ENCODE measurements at places on chromosomes 4 and X.

DNA sequence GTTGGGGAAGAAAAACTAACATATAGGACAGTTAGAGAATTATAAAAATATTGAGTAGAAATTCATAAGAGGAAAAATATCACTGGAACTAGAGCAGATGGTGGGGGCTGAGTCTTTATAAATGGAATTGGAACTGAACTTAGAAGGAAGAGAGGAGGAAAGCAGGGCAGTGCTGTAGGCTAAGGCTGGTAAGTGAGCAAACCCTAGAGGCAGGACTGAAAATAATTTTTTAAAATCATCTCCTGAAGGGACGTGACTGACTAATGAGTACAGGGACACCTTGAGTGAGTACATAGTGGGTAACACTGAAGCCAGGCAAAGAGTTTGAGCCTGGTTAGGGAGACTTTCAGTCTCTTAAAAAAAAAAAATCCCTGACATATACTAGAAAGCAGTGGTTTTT, 63.3 kb downstream of the GALNT7 start:
- peak; percentile 82 for DNase-seq

- DNase-seq, result peak; percentile 5
Measured at GRCh38 chrX:53678667-53679066, 7.9 kb downstream of the HUWE1 start.

DNA sequence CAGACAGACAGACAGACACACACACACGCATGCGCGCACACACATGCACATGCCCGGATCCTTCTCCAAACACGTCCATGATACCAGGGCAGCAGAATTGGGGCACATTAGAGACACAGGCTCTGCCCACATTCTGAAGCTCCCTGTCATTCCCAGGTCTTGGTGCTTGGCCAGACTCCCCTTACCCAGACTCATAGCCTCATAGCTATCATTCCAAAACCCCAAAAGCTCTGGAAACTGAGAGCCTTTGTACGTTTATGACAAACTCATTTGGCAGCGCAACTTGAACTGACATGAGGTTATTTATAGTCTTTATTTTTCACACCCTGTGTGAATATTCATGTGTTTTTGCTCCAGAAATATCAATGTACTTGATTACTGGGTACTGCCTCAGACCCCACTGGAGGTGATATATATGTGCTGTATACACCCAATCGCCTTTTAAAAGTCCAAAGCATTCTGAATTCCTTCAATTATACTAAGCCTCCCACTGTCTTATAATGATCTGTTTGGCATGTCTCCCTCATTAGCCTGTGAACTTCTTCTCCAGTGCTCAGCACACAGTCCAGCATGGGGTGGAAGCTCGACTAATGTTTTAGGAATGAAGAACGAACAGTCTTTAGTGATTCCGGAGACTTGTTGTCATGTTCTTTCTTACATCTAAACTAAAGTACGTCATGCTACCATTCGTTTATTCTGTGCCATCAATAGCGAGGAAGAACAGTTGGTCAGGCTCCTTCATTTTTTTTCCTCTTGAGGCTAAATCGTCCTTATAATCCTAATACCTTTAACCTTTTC, 45.0 kb downstream of the RTL9 start:
- no peak for DNase-seq

DNA sequence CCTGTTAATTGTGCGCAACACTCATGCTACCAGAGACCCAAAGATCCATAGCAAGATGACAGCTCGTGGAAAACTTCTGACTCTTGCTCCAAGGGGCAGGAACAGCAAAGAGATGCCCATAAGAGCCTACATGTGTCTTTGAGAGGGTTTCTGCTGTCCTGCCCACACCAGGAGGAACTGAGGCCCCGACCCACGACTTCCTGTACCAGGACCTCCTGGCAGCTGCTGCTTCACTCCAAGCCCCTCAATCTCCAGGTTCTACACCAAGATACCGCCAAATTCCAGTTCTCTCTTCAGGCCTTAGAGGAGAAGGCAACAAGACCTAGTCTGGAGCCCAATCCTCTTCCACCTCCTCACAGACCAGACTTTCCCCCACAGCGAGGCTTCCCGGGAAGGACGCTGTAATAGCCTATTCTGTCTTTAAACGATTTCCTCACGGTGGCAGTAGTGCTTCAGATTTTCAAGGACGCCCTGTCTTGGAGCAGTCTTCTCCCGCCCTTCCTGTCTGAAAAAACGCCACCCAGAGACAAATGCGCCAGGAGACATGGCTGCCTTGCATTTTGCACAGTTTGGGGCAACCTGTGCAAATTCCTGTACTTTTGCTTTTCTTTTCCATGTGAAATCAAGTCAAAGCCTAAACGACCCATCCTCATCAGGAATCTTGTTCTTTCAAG, 230.2 kb upstream of the STK26 start:
- peak; percentile 76 for DNase-seq

DNA sequence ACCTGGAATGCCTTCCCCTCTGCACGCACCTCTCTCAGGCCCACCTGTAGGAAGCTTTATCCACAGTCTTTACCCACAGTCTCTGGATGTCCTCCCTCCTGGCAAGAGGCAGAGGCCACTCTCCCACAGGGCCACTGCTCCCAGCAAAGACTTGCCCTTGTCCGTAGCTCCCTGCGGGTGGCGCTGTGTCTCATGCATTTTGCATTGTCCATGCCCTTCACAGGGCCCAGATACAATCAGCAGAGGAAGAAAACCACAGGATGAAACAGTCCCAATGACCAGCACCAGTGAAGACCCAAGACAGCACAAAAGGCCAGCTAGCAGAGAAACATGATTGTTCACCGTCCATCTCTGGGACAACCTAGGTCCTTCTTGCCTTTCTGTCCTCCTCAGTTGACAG, 2.1 kb upstream of the NSG1 start:
- peak; percentile 78 for DNase-seq

DNA sequence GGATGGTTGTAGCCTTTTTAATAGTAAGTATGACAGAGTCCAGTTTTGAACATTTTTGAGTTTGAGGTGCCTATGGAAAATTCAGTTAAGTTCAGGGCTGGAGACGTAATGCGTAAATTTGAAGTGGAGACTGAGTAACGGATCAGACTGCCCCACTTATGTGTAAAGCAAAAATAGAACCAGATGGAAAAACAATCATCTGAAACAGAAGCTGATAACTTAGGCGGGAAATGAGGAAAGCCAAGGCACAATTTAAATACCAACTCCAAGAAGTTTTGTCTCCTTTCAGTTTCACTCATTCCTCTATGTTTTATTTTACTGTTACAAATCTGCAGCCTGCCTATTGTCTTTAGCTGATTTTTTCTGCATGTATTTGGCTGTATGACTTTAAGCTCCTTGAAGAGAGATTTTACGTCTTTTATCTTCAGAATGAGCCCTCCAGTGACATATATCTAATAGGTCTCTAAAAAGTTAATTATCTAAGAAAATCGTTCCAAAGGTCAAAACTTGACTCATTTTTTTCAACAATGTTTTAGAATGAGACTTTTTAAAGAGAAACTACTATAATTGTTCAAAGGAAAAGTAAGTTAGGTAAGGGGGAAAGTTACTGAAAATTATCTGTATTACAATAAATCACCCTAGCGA, 1.1 kb downstream of the SGCB start:
- no peak for DNase-seq

GRCh38 chr4:5527211-5527610, 181.1 kb downstream of the EVC2 start:
- DNase-seq, result no peak

- no peak for DNase-seq
Measured at GRCh38 chr4:7943211-7943610, 3.5 kb upstream of the AFAP1 start.

DNA sequence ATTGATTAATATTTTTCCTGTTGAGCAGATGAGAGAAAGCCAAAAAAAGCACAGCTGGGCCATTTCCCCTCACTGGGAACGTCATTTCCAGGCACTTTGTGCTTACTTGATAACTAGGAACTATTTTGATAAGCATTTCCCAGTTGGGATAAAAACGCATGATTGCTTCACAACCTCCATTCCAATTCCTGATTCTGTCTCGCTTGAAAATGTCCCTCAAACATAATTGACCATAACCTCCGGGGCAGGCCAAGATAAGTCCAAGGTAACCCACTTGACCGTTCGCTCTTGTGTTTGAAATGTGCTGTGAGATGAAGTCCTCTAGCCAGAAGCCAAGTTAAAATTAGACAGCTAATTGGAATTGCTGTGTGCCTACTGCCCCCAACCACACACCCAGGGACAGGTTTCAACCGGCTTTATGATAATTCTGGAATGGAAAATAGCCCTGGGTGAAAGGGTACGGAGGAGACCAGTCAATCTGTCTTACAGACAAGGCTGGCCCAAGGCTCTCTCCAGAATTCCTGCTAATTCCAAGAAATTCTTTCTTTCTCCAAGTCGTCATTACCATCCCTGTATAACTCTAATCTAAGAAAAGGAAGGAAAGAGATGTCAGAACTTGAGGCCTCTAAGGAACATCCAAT, 137.1 kb downstream of the MID1 start:
- DNase-seq, result no peak

DNA sequence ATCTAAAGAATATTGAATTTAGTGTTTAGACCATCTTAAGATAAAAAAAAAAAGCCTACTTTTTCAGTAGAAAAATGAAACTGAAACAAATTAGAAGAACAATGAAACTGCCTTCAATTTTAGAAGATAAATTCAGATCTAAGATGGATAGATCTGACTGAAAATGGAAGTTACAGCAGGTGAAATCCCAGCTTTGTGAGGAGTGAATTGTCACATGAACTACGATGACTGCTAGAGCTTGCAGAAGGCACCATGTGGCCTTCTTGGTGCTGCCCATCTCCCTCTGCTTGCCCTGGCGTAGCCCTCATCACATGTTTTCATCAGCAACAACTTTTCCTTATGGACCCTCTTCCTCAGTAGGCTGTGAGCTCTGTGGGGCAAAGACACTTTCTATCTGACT, 51.4 kb upstream of the EMCN start:
- DNase-seq, result no peak

DNA sequence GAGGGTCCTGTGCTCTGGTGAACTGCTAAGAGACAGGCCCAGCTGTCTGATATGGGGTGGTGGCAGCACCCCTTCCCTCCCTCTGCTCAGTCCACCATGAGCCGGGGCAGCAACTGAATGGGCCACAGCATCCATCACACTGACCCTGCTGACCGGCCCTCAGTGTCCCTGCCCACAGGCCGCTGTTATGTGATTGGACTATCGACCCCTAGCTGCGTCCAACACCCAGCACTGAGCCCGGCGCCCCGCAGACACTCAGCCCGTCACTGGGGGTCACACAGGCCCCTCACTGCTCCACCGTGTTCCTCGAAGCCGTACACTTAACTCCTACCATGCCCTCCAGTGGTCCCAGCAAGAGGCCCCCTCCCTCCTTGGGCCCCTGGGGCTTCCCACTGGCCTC, 88.8 kb upstream of the PSAPL1 start:
- no peak for DNase-seq

DNA sequence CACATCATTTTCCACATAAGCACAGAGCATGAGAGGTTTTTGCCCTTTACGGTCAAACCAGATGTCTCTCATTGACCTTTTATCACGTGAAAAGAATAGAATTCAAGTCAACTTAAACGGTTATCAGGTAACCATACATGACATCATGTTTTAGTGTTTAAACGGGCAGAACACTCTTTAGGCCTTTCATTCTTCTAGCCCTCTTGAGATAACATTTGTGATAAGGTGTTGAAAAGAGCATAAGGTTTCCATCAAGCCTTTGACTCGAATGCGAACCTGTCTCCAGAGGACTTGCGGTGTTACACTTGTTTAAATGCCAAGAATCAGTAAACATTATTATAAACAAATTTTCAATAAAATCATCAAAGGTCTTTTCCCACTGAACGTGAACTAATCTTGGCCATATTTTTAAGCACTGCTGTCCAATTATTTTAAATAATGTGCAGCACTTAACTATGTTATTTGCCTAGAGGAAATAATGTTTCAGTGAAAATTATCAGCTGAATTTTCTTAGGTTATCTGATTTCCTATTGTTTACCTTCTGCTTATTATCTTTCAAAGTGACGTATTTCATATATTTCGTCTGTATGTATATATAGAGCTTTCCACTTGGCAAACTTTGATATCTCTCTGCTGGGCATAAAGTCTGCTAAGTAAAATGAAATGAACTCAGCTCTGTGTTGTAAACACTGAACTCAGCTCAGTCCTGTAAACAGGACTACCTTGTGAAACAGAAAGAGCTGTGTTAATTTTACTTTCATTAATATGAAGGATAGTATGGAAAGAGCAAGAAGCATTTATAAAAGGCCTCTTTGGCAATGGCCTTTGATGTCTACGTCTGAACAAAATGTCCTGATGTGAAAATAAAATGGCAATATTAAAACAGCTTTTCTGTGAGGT, 33.3 kb downstream of the TENM3 start:
- DNase-seq, result no peak

DNA sequence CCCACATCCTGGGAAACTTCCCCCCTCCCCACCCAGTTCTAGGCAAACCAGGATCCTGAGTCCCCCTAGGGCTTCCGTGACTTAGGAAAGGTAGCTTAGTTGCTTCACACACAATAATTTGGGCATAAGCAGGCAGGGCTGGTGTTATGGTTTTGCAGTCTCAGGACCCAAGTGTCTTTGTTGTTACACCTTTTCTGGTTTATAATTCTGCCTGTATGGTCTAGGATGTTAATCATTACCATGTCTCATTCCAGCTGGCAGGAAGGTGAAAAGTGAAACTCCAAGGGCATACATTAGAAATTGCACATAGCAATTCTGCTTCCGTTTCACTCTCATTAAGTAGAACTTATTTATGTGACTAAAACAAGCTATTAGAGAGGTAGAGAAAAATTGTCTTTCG, 16.8 kb downstream of the UGT8 start:
- no peak for DNase-seq

- no peak for DNase-seq
Measured at GRCh38 chr4:92265021-92265420, 38.7 kb upstream of the GRID2 start.

DNA sequence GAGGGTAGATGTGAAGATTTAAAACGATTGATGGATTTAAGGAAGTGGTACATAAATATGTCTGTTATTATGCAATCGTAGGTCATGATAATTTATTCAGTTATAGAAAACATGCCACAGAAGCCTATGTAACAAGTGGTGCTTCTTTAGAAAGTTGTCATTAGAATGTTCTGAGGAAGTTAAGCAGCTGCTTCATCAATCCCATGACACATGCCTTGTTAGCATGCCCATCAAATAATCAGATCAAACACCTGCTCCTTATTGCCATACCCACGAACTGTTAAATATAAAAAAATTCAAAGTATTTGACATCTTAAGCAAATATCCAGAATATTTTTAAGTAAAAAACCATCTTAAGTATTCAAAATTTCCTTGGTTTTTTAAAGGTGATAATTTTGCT, 76.4 kb upstream of the MYOZ2 start:
- DNase-seq, result no peak

GRCh38 chr4:7649411-7649740, 214.6 kb upstream of the PSAPL1 start:
- no peak for DNase-seq

- no peak for DNase-seq
Measured at GRCh38 chr4:156738766-156739165, 232.8 kb downstream of the PDGFC start.

Measured in cerebellar cortex (tissue), 1 donor.